ENCODE measurements at places on chromosomes 5 and 9.
A peak's percentile ranks its signal among the peaks of the same experiment; 100 is the strongest.

GRCh38 chr5:65812648-65813047 lies 90.6 kb downstream of the NLN start:
- DNase-seq, result no peak

DNA sequence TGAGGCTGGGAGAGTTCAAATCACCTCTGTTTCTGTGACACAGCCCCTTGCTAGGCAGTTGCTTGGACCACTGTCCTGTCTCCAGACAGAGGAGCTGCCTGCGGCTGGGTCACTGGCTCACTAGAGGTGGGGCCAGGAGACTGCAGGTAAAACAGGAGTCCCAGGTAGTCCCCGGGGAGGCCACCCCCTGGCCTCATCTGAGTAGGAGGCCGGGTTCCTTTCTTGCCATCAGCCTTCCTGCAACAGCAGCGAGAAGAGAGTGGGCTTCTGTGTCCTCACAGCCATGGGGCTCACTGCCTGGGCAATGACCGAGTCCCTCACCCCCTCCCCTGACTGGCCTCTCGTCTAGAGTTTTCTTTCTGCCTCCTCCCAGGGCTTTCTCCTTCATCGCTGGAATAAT lies 197.5 kb downstream of the CDK5RAP2 start:
- no peak for DNase-seq

- no peak for DNase-seq
Measured at GRCh38 chr5:2797160-2797559, 45.7 kb upstream of the IRX2 start.

DNA sequence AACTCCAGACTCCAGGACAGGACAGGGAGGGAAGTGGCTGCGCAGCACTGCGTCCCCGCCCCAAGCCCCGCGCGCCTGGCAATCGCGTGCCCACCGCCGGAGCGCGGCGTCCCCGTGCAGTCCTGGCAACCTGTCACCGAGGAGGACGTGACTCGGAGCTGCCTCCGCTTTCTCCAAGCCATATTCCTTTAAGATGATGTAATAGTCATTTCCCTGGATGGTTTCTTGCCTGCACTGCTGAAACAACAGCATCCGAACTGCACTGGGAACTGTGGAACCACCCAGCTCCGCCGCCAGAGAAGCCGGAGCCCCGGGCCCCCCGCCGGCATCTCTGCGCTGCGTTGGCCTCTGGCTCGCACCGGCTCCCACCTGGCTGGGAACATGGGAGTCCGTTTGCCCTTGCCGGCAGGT lies 34.5 kb downstream of the KCTD16 start:
- peak; percentile 17 for DNase-seq

DNA sequence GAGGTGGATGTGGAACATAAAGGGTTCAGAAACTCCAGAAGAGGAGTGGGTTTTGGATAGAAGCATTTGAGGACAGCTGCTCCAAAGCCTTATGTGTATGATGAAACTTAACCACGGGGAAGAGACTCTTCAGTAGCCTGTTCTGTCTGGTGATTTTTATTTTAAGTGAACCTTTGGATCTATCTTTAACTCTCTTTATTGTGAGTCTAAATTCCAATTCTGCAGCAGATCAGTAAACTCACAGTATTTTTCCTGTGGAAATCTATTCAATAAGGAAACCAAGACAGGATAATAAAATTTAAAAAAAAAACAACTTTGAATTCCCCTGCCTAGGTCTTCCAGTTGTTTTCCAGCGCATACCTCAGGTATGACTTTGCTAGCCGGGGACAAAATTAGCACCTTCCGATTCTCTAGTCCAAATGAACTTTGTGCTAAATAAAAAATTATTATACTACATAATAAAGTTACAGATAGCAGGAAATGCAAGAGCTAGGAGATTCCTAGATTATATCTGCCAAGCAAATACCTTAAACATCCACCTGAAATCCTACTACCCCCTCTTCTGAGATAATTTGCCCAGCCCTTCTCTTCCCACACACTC lies 101.9 kb downstream of the NLN start:
- no peak for DNase-seq

- no peak for DNase-seq
Measured at GRCh38 chr9:21817176-21817575, 14.7 kb downstream of the MTAP start.

DNA sequence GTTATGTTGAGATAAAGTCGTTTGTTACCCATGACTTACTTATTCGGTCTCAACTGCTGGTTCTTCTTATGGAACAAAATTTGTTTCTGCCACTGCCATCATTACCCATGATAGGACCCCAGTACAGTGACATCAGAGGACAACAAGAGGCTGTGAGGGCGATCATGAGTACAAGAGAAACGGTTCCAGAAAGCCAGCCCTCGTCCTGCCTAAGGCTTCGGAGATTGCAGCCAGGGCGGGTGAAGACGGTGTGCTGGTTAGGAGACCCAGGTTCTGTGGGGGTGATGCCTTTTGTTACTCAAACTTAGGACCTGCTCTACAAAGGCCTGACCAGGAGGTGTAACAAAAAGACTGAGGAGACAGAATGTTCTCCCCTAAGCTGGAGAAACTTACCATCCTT lies 10.9 kb downstream of the FYB1 start:
- no peak for DNase-seq

GRCh38 chr9:113737517-113738271 lies 138.4 kb upstream of the ZNF618 start:
- DNase-seq, result no peak

DNA sequence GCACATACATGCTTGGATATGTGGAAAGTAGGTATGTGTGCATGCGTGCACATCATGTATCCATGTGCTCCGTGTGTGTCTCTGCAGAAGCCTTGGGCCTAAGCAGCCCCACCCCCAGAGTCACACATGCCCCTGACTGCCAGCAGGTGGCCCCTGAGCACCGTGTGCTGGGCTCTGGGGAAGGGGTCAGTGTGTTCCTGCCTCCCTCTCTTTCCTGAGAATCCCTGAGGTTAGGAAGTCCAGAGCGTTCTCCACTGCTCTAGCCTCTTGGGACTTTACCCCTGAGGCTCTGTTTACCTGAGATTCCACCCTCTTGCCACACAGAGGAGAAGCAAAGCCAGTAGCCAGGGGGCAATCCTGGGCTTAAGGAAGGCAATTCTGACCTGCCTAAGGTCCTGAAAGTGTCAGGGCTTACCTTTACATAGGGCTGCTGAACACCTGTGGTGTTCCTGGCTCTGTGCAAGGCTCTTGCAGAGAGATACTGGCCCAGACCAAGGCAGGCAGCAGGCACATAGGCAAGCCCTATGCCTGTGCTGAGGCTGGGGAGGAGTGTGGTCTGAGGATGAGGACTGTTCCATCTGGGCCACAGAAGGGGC lies 207.3 kb downstream of the TMEM38B start:
- peak; percentile 29 for DNase-seq

- DNase-seq, result no peak
Measured at GRCh38 chr5:151318850-151319732, 15.5 kb upstream of the SLC36A3 start.

- DNase-seq, result no peak
Measured at GRCh38 chr5:40112875-40113274, 566.8 kb upstream of the PTGER4 start.

- DNase-seq, result no peak
Measured at GRCh38 chr5:176721509-176721908, 74.2 kb downstream of the TSPAN17 start.

DNA sequence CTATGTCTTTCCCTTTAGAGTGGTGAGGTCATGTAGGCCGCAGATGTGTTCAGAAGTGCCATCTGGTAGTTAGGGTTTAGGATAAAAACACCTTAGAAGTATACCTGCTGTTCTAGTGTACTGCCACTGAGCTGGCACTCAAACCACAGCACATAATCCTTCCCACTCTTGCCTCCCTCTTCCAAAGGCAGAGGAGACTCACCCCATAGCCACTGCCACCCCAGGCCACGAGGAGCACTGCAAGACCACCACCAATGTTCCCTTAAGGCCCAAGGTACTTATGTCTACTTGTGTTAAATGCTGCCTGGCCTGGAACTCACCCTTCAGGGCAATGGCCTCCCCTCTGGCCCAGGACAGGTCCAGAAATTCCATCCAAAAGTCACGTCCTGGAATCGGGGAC lies 379.5 kb upstream of the EDIL3 start:
- DNase-seq, result no peak

DNA sequence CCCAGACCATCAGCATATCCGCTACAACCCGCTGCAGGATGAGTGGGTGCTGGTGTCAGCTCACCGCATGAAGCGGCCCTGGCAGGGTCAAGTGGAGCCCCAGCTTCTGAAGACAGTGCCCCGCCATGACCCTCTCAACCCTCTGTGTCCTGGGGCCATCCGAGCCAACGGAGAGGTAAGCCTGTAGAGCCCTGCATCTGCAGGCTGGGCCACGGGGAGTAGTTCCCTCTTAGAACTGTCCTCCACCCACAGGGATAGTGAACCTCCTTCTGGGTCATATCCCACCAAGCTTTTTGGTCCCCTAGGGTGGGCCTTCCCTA lies 569 bp downstream of the GALT start:
- DNase-seq, result no peak

- no peak for DNase-seq
Measured at GRCh38 chr9:38668791-38669466, 48.5 kb upstream of the ANKRD18A start.

DNA sequence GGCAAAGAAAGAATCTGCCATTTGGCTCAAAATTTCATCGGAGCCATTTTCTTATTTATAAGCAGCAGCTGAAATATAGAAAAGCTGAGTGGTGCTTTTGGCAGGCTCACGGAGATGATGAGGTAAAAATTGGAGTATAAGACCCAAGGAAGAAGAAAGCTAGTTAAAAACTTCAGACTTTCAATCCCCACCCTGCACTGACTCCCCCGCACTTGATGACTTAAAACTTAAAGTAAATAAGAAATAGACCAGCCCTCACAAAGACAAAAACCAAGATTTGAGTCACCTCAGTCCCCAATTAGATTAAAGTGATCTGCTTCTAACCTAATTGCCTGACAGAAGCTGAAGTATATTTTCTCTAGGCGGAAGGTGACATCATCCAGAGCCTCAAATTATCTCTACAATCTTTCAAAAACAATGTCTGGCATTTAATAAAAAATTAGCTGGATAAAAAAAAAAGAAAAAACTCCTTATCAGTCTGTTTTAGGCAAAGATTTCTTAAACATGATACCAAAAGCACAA lies 124.0 kb upstream of the PJA2 start:
- no peak for DNase-seq

DNA sequence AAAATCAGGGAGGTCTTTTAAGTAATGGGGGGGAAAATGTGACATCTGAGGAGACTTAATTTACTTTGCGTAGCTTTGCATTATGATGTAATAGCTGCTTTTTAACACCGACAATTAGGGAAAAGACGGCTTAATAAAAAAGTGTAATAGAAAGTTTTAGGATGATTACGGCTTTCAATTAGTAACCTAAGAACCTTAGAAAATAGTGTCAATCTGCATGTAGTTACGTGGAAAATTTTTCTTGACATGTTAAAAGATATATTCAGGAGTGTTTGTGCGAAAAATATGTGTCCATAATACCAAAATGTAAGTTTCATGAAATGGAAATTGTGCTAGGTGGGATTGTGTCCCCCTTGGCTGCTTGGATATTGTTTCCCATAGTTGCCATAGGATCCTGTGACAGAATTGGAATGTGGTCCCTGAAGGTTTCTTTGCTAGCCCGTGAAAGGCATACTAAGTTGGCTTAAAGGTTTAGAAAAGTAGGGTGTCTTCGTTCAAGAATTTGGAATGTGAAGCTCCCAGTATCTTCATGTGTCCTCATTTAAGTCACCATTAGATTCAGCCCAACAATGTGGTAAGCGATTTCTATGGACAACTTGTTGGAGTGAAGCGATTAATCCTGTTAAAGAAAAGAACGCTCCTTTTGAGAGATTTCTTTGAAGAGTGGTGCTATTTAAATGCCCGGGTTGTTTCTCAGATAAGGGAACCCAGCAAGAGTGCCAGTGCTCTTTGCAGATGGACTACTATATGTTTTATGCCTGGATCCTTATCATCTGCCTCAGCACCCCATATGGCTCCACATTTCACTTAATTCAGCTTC lies 2.0 kb downstream of the RGMB start:
- DNase-seq, result no peak

DNA sequence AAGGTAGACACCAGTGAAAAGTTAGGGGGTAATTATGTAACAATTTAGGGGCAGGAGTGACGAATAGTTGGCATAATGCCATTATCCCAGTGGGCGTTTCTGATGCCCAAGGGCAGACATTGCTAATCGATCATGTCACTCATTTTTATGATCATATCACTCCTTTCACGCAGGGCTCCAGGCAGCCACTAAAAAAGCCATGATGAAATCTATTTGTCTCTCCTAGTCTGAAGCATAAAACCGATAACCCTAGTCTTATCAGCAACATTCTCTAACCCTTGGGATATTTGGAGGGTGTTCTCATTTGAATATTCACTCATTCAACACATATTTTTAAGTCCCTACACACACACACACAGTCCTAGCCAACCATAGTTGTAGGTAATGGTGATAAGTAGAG lies 114.9 kb downstream of the NMUR2 start:
- DNase-seq, result no peak

DNA sequence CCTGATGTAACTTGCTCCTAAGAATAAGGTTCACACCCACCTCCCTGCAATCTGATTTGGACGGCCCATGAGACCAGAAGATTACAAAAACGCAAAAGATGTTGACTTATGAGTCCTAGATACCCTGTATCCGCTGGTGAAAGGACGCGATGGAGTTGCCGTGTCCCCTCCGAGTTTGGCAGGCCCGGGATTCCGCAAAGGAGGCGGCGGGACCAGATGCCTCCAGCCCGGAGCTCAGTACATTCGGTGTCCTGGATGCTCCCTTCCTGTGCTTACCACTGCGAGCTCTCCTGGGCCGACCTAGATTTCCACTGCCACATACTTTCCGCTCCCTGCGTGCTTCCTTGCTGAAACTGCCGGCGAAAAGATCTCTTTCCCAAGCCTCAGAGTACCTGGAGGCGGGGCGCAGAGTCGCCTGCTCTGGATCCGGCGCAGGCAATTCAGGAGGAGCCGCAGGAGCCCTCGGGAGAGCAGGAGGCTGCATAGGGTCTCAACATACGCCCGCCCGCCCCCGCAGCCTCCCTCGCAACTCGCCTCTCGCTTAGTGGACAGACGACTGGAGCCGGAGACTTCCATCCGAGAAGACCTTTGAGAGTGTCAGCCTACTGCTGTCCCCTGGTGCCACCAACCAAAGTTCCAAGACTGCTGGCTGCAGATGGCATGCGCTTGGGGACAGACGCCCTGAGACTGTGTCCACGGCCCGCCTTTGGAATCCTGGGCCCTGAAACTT lies 39.8 kb downstream of the ANXA2R start:
- no peak for DNase-seq

GRCh38 chr5:142803428-142804125 lies 33.4 kb downstream of the ARHGAP26 start:
- peak; percentile 41 for DNase-seq

- no peak for DNase-seq
Measured at GRCh38 chr5:151182976-151183375, 25.4 kb upstream of the ANXA6 start.

DNA sequence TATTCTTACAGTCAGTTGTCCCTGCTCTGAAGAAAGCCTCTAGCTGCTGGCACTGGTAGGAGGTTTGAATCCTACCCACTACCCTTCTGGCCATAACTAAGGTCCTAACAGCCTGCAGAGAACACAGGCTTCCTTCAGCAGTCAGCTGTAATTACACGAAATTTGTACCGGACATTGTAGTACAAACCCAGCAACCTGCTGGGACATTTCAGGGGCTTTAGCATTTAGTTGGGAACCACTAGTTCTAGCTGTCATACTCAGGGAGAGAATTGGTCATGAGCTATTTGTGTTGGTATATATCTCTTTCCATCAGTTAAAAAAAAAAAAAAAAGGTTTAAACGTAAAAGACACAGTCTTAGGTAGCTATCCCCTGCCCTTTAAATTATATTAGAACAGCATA lies 1070.2 kb upstream of the DMAC1 start:
- DNase-seq, result no peak

GRCh38 chr5:151556806-151557205 lies 34.3 kb downstream of the FAT2 start:
- no peak for DNase-seq
